ENCODE measurements at places on chromosomes 11 and 22. TPM values are rescaled to one million over a fixed set of nuclear protein-coding genes. Genes with fewer than 3 reads are reported as not detected.

- peaks cover 14% of the 10 kb centered on the region for H3K4me1 ChIP-seq
- no peaks in the 10 kb centered on the region for H3K27me3 ChIP-seq
- no peaks in the 10 kb centered on the region for H3K36me3 ChIP-seq
- no peak overlapping the region for H3K27ac ChIP-seq
- DNase-seq: peak; percentile 62
- H3K4me3 ChIP-seq: no peak overlapping the region
These were observed 2.0 kb downstream of the GNAZ start for GRCh38 chr22:23072077-23072910.

GRCh38 chr11:130112071-130112830, 42.6 kb downstream of the APLP2 start:
- DNase-seq: no peak
- no peak overlapping the region for H3K27ac ChIP-seq
- no peak overlapping the region for H3K4me3 ChIP-seq
- no peaks in the 10 kb centered on the region for H3K27me3 ChIP-seq
- peaks cover 16% of the 10 kb centered on the region for H3K36me3 ChIP-seq

- H3K27ac ChIP-seq: no peak overlapping the region
- DNase-seq: no peak
- no peak overlapping the region for H3K4me3 ChIP-seq
- no peaks in the 10 kb centered on the region for H3K27me3 ChIP-seq
These were observed 6.0 kb upstream of the OR10D3 start for GRCh38 chr11:124176925-124177715.

DNA sequence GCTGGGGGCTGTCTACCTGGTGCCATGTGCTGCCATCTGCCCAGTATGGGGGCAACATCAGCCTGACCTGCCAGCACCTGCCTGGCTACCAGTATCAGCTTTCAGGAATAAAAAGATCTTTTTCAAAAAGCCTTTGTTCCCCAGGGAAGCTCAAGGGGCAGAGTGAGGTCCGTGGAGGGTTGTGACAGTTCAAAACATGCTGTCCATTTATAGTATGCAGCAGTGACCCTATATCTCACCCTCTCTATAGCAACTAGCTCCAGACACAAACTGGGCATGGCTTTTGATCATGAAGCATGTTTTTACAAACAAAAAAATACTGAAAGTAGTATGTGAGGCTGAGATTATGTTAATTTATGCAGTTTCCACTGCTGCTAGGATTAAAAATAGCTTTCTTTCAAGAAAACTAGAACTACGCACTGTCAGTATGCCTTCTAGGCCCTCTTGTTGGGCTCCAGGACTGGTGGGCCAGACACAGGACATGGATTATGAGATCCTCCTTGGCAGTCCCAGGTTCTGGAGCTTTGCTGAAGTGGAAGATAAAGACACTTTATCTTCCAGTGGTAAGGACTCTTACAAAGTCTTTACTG, 23.4 kb downstream of the NAV2 start:
- peaks cover 2% of the 10 kb centered on the region for H3K36me3 ChIP-seq
- peaks cover 43% of the 10 kb centered on the region for H3K4me1 ChIP-seq
- H3K4me3 ChIP-seq: no peak overlapping the region
- no peak for DNase-seq

GRCh38 chr11:19110295-19110694, 6.7 kb upstream of the ZDHHC13 start:
- no peaks in the 10 kb centered on the region for H3K36me3 ChIP-seq
- DNase-seq: no peak
- no peak overlapping the region for H3K4me3 ChIP-seq
- H3K27me3 ChIP-seq: peaks cover 31% of the 10 kb centered on the region

GRCh38 chr22:49997251-49997599, 15.3 kb downstream of the IL17REL start:
- H3K4me1 ChIP-seq: peaks cover 9% of the 10 kb centered on the region
- H3K36me3 ChIP-seq: no peaks in the 10 kb centered on the region

DNA sequence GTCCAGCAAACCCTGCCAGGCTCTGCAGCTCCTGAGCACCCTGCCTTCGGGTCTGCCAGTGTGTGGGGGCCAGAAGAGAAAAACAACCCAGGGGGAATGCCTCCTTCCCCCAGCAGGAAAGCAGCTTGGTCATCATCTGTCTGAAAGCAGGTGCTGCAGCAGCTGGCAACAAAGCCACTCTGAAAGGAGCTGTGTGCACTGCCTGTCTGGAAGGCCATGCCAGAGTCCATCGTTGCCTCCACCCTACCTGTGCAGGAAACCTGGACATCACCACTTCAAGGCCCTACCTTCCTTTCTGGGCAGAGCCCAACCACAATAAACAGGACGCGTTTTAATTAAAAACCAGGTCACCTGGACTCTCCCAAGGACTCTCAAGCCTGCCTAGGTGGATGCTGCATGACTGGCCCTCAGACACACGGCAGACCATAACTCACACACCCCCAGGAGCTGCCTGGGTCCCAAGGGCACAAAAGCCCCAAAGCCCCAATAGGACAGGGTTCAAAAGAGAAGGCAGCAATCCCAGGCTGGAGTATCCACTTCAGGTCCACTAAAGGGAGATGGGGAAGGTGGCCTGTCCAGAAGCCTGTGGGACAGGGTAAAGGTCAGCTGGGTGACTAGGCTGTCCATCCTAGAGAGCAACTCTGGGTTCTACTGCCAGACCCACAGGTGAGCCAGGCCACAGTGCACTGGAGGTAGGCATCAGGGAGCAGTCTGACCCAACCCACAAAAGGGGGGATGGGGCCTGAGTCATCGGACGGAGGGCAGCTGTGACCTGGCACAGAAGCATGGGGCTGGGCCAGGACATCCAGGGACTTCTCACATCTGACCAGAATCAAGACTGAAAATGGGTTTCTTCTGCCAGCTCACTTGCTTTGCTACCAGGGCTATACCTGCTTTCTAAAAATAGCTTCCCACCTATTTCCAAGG, 6.1 kb downstream of the GNB1L start:
- peaks cover 34% of the 10 kb centered on the region for H3K4me1 ChIP-seq
- peaks cover 9% of the 10 kb centered on the region for H3K36me3 ChIP-seq
- H3K27ac ChIP-seq: no peak overlapping the region
- H3K27me3 ChIP-seq: no peaks in the 10 kb centered on the region

GRCh38 chr11:58905011-58905720, 34.1 kb upstream of the GLYATL1 start:
- H3K4me3 ChIP-seq: peak overlapping the region; percentile 77
- H3K4me1 ChIP-seq: peaks cover 19% of the 10 kb centered on the region
- peak overlapping the region; percentile 45 for H3K27ac ChIP-seq
- H3K27me3 ChIP-seq: peaks cover 12% of the 10 kb centered on the region

GRCh38 chr11:127223026-127223425, 222.5 kb upstream of the KIRREL3 start:
- no peaks in the 10 kb centered on the region for H3K36me3 ChIP-seq
- peaks cover 6% of the 10 kb centered on the region for H3K27me3 ChIP-seq
- no peak overlapping the region for H3K27ac ChIP-seq
- no peak for DNase-seq
- H3K4me3 ChIP-seq: no peak overlapping the region

The TRIM48 gene
- total RNA-seq: not detected

The GAB4 gene
- not detected for total RNA-seq

The JHY gene
- 7.7 TPM for total RNA-seq

The TCP11L1 gene
- 32.5 TPM for total RNA-seq

DNA sequence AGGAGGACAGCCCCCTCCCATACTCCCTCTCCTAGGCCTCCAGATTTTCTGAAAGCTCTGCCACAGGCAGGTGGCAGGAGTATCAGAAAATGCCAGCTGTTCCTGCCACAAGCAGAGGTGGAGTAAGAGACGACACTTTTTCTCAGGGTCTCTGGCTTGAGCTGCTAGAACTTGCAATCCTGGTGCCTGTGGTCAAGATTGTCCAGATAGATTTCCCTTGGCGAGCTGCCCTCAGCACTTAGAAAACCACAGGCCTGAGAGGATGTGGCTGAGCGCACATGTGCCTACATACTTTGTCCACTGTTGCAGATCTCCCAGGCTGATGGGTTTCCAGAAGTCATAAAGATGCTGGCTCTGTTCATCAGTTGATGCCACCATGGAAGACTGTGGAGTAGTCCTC, 65.7 kb upstream of the NAV2 start:
- no peak overlapping the region for H3K4me3 ChIP-seq
- peaks cover 24% of the 10 kb centered on the region for H3K4me1 ChIP-seq

DNA sequence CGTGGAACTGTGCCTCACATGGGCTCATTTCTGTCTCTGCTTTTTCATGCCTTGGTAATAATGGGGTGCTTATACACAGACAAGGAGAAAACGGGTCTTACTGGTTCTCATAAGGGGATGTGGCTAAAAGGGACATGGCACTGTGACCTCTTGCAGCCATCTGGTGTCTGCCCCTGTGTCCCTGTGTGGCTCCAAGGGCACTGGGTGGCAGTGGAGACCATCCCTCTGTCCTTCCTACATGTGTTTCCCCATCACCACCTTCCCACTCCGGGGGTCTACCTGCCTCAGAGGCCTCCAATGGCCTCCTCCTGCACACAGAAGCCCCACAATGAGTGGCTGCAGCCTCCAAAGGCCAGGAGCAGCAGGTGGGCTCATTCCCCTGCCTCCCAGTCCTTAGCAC, 221.2 kb downstream of the CEP164 start:
- H3K27me3 ChIP-seq: peaks cover 33% of the 10 kb centered on the region
- H3K4me1 ChIP-seq: no peaks in the 10 kb centered on the region
- DNase-seq: no peak
- H3K36me3 ChIP-seq: no peaks in the 10 kb centered on the region
